Fibroblast of skin of scalp (primary cell): ENCODE measurements at places on chromosomes 5 and 9.

- DNase-seq: no peak
Measured at GRCh38 chr9:89760123-89760522, 155.3 kb downstream of the GADD45G start.

- DNase-seq: no peak
Measured at GRCh38 chr5:170584450-170585058, 80.7 kb downstream of the KCNIP1 start.

GRCh38 chr9:123373946-123374345 is 17.9 kb downstream of the CRB2 start:
- peak; percentile 15 for DNase-seq

DNA sequence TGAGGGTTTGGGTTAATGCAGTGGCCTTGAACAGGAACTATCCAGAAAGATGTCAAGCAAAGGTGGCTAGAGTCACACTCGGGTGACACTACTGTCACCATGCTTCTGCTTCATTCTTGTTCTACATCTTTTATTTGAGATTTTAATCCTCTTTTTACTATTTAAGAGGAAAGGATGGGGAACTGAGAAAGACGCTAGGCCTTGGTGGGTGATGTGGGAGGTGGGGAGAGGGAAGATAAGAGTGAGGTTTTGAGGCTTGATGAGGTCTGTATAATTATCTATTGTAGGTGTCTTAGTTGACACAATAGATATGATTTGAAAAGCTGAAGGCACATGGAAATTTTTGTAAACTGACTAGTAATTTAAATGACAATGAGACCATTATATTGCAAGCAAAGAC is 3.5 kb upstream of the BASP1 start:
- DNase-seq: no peak

DNA sequence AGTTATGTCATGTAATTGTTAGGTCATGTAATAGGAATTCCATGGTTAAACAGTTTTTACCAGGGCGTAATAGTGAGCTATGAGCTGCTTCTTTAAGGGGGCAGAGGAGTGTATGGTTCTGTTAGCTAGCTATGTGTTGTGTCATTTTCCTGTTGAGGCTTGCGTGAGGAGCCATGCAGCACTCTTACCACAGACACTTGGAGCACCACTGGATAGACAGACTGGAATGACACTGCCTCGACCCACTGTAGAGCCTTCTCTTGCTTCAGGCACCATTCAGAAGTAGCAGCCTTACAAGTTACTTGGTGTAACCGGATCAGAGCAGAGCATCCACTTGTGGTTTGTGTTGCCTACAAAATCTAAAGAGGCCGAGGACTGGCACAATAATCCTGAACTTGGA is 28.3 kb upstream of the STOM start:
- DNase-seq: peak; percentile 100

GRCh38 chr5:115766608-115767007 is 49.9 kb downstream of the CDO1 start:
- no peak for DNase-seq

DNA sequence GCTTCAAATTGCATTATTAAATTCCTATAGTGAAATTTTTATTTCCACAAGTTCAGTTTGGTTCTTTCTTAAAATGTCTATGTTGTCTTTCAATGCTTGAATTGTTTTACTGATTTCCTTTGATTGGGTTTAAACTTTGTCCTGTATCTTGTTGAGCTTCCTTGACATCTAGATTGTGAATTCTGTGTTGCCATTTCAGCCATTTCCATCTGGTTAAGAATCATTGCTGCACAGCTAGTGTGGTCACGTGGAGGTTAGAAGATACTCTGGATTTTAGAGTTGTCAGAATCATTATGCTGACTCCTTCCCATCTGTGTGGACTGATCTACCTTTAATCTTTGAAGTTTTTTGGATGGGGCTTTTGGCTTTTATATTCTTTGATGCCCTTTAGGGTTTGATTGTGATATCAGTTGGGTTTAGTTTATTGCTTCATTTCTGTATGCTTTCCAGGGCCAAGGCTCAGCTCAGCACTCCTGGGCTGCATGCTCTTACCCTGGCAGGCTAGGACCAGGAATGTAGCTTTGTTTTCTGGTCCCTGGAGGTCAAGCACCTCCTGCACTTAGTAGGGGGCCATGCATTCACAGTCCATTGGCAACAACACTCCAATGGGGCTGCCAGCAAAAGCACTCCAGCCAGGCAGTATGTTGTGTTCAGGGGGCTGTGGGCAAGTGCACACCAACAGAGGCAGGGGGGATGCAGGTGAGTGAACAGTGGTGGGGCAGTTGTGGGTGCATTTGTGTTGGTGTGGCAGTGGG is 141.4 kb downstream of the PRR16 start:
- DNase-seq: no peak

- no peak for DNase-seq
Measured at GRCh38 chr5:163260961-163261360, 176.4 kb upstream of the CCNG1 start.

DNA sequence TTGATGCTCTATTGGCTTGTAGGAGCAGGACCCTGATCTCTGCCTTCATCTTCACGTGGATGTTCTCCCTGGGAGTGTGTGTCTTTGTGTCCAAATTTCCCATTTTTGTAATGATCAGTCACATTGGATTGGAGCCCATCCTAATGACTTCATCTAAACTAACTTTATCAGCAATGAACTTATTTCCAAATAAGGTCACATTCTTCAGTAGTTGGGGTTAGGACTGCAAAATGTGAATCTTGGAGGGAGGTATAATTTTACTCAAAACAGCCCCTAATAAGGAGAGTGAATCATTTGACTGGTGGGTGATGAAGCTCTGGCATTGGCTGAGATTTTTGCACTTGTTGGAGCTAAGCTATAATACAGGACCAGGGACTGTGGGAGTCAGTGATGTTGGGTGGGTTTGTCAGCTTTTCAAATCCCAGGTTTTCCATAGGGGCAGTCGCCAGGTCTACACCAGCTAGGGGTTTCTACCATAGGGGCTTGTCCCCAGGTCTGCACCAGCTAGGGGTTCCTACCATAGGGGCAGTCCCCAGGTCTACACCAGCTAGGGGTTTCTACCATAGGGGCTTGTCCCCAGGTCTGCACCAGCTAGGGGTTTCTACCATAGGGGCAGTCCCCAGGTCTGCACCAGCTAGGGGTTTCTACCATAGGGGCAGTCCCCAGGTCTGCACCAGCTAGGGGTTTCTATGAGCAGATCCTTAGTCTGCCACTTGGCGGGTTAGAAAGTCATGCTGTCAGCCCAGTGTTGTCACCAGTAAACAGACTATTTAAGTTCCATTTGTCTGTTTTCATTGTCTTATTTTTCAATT is 382.6 kb upstream of the DAP start:
- peak; percentile 73 for DNase-seq

DNA sequence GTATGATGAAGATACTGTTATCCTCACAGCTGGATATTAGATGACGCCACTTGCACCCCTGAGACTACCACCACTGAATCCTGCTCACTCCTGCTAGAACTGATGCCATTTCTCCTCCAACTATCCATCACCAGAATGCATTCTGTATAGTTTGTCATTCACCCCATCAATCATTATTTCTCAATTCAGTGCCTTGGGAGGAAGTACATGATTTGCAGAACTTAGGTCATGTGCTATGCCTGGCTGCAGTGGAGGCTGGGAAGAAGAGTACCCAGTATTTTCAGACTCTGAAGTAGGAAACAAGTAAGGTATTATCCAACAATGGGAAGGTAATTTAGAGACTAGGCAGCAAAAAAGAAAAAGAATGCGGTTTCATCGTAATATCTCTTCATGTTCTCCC is 26.2 kb upstream of the HSD17B4 start:
- no peak for DNase-seq

- DNase-seq: peak; percentile 9
Measured at GRCh38 chr5:83503662-83504061, 32.1 kb downstream of the VCAN start.

DNA sequence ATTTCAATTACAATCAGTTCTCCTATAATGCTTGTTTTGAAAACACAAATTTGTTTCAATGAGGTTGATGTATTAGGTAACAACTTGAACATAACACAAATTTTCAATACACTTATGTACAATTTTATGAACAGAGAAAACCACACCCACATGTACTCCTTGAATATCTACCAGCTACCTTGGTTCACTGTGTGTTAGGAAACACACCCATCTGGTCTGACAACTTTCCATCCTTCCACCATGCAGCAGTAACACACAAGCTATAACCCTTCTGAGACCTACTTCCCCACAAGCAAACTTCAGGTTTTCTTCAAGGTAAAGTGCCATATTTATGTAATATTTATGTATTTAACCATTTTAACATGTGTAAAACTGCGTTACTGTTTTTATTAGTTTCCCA is 36.4 kb upstream of the UBQLN1 start:
- DNase-seq: no peak

- no peak for DNase-seq
Measured at GRCh38 chr9:95785209-95785608, 90.3 kb upstream of the ERCC6L2 start.

- no peak for DNase-seq
Measured at GRCh38 chr9:134319306-134320125, 6.7 kb upstream of the RXRA start.

GRCh38 chr9:97475059-97475458 is 26.4 kb upstream of the TMOD1 start:
- no peak for DNase-seq

- DNase-seq: peak; percentile 36
Measured at GRCh38 chr9:110923601-110924000, 114.7 kb downstream of the LPAR1 start.

DNA sequence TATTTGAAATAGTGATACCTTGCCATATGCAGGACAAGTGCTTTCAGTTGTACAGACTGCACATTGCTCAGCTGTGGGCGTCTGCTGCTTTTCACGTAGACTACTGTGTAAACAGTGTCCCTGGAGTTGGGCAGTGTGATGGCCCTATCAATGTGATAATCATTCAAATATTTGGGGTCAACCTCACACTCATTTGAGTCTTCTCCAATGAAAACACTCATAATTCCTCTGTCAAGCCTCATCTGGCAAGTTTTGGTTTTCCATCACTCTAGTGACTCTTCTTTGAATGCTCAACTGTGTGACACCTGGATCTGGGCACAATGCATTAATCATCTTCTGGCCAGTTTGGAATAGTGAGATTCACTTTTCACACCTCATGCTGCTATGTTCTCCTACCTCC is 64.4 kb downstream of the UGCG start:
- peak; percentile 51 for DNase-seq

- DNase-seq: peak; percentile 94
Measured at GRCh38 chr5:42994555-42995359, 45.4 kb downstream of the ANXA2R start.
